ENCODE measurements at places on chromosomes 5 and 9.
A peak's percentile ranks its signal among the peaks of the same experiment; 100 is the strongest.

DNA sequence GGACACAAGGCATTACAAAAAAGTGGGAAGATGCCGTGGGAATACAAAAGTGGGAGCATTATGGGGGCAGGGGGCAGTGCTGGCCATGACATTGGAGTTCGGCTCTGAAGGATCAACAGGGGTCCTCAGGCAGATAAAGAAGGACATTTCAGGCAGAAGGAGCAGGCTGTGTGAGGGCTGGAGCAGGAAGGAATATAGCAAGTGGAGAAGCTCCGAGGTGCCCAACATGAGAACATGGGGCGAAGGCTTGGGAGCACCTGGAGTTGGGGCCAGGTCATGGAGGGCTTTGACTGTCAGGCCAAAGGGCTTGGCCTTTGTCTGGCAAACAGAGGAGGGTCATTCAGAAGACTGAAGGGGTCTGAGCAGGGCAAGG, 2.5 kb downstream of the B4GALT7 start:
- no peak for DNase-seq

DNA sequence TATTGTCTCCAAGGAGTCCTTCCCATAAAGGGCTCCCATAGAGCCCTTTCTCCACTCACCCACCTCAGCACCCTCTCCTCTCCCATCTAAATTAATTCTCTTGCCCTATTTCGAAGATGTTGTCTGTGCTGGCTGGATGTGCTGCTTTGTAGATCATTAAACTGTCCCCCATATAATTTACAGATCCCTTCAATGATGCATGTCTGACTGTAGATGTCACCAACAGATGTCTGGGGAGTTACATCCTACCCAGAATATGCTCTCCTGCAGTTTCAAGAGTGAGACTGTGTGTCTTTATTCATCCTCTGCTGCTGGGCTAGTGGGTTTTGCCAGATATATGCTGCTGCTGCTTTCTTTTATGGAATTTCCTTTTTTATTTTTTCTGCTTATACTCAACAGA, 351.2 kb downstream of the MLLT3 start:
- no peak for DNase-seq

GRCh38 chr9:95148208-95148520, 169.3 kb downstream of the FANCC start:
- no peak for DNase-seq

DNA sequence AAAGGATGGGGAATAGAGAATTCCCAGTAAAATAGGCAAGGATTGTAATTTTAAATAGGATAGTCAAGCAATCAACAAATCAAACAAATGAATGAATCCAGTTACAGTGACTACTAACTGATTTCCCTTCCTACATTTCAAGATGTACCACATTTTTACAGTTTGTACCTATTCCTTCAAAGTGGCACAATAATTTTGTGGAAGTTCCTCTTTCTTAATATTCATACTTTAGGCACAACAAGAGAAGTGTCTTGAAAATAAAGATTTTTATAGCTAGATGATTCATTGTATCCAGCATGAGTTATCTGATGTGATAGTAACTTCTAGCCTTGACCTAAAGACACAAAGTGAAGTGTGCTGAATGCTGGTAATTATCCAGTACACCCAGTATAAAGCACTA, 122.2 kb upstream of the ACOT12 start:
- no peak for DNase-seq

DNA sequence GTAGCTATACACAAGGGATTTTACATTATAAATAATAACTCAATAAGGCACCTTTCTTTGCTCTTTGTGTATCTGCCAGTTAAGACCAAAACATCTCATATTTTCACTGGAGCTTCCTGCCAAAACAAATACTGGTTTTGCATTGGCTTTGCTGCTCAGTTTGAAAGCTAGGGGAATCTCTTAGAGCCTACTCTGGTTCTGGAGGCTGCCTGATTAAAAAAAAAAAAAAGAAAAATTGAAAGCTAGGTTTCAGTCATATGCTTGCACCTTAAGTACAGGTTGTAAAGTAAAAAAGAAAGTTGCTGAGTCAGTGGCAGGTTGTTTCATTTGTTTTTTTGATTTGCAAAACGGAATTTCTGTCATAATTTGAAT, 2.3 kb downstream of the DENND4C start:
- DNase-seq, result peak; percentile 27

GRCh38 chr9:133604214-133604613, 5.0 kb downstream of the FAM163B start:
- no peak for DNase-seq

- DNase-seq, result no peak
Measured at GRCh38 chr9:84385386-84386040, 45.0 kb upstream of the SLC28A3 start.

- no peak for DNase-seq
Measured at GRCh38 chr5:57082441-57083067, 91.3 kb upstream of the GPBP1 start.

- DNase-seq, result no peak
Measured at GRCh38 chr5:138230261-138230660, 17.1 kb upstream of the CDC23 start.

DNA sequence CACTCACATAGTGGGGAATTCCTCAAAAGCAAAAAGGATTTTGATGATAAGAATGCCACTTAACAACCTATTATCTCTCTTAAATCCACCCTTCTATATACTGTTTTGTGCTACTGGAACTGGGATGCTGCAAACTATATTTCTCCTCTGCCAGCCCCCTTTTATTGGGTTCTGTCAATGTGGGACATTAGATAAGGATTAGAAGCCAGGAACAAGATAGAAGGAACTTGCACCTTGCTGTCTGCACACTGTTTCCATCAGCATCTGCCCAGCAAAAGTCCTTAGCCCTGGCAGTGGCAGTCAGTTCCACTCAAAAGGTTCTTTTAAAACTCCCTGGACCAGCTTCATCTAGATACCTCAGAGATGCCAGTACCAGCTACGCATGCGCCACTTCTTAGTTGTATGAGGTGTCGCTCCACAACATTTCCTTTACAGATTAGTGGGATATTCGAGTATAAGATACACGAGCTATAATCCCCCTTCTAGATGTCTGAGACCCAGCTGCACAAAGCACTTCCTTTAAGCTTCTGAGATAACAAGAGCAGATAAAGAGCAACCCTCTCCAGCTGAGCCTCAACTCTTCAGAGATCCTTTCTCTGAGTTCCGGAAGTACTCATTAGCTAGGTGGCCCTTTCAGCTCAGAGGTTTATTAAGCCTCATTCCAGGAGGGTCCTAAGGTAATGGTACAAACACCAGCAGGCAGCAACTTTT, 45.3 kb downstream of the CERT1 start:
- no peak for DNase-seq

GRCh38 chr5:127609011-127609410, 39.9 kb upstream of the CTXN3 start:
- no peak for DNase-seq

GRCh38 chr5:170450061-170450669, 53.7 kb upstream of the KCNIP1 start:
- DNase-seq, result no peak

GRCh38 chr5:57816108-57816507, 333.5 kb upstream of the ACTBL2 start:
- no peak for DNase-seq

- no peak for DNase-seq
Measured at GRCh38 chr5:16461782-16462181, 3.8 kb downstream of the ZNF622 start.

- DNase-seq, result no peak
Measured at GRCh38 chr5:168359820-168360460, 68.5 kb downstream of the WWC1 start.

DNA sequence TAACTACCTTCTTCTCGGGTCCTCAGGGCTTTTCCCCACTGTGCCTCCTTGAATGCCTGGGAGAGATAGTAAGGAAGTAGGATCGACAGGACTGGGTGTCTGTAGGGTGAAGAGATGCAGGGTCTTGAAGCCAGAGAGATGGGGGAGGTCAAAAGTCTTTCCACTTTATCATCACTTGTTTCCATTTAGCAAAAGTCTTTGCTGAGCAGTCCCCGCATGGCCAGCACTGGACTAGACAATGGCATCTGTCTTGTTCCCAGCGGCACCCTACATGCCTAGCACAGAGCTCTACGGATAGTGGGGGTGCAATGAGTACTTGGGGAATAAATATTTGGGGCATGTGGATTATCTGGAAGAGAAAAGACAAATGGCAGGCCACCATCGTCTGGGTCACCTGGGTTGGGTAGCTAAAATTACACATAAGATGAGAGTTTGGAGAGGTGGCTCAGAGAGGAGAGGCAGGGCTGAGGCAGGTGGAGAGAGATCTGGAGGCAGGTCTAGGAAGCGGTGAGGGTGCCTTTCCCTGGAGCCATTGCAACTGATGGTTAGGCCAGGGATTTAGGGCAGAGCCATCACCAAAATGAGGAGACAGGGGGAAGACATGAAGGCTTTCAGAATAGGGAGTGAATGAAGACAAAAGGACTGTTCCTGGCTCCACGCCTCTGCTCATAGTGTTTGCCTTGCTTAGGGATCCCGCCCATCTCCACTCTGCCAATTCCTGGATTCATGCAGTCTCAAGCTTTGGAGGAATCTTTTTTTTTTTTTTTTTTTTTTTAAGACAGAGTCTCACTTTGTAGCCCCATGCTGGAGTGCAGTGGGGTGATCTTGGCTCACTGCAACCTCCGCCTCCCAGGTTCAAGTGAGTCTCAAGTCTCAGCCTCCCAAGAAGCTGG, 250.8 kb upstream of the KLF4 start:
- DNase-seq, result no peak

DNA sequence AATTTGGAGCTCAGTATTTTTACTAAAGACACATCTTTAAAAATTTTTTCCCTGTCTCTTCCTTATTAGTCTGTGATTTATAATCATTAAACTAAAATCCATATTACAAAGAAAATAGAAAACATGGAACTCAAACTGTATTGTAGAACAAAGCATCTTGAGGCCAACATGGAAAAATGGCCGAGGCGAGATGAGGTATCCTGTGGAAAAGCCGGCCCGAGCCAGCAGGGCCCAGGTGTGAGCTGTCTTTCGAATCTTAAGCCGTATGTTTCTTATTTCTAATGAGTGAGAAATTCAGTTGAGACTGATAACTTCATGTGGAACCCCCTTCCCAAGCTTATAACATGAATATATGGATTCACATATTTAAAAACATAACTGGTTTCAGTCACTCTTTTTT, 170.4 kb upstream of the OTULINL start:
- DNase-seq, result no peak

- no peak for DNase-seq
Measured at GRCh38 chr9:6788162-6789016, 30.6 kb downstream of the KDM4C start.

DNA sequence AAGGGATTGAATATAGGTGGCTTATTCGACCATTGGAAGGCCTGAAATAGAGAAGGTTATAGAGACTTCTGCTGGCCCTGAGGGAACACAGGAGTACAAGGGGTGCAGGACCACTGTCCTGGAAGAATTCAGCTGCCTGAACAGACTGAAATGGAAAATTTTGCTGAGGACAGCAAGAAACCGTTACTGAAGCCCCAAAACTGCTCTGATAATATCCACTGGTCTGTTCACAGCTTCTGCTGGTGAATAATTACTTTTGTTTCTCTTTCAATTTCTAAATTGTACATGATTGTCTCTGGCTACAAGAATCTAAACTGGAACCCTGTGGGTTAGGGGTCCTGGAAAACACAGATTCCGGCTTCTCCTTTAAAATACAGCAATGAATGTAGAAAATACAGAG, 218.5 kb upstream of the CDH12 start:
- no peak for DNase-seq

- no peak for DNase-seq
Measured at GRCh38 chr5:42720251-42720650, 36.4 kb upstream of the CCDC152 start.

DNA sequence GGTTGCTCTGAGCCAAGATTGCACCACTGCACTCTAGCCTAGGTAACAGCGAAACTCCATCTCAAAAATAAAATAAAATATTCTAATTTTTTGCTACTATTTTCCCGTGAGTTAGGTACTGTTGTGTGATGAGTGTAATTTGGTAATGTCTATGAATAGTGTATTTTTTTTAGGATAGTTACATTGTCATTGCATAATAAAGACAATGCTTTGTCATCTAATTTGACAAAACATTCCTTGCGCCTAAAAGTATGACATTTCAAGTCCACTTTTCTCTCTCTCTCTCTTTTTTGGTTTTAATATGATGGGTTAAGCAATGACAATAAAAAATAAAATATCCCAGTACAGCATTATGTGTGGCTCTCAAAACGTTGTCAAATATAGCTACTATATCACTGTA, 29.3 kb downstream of the UBE2R2 start:
- no peak for DNase-seq

DNA sequence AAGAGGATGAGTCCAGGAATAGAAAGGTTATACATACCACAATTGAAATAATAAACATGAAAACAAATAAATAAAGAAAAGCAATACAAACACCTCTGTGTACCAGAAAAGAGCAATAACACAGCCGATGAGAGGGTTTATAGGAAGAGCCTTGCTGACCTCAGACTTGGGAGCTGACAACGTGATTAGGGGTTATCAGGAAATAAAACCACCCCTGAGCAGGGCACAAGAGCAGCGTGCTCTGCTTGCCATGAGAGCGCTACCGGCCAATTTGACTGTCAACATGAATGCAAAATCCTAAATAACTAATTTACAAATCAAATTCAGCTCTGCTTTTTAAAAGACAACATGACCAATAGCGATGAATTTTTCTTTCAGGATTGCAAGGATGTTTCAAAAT, 2.6 kb upstream of the FREM1 start:
- DNase-seq, result no peak

GRCh38 chr5:150085191-150085912, 1.0 kb downstream of the CSF1R start:
- DNase-seq, result no peak

DNA sequence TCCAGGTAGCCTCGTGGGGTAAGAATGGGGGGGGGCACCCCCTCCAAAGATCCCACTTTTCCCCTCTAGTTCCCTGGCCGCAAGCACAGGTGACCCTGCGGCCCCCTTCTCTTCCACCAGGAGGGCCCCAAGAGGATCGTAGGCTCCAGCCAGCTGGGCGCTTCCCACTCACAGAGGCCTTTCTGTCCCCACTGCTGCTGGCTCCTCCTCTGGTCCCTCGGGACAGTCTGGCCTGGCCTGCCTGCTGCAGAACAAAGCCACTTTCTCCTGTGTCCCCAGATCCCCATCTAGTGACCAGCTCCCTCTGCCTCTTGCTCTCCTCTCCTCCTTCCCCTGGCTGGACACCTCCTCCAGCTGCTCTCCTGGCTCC, 534 bp upstream of the SAPCD2 start:
- DNase-seq, result no peak

GRCh38 chr9:114335745-114336144, 6.1 kb downstream of the ORM2 start:
- no peak for DNase-seq

- no peak for DNase-seq
Measured at GRCh38 chr9:14522627-14523379, 170.4 kb downstream of the ZDHHC21 start.

DNA sequence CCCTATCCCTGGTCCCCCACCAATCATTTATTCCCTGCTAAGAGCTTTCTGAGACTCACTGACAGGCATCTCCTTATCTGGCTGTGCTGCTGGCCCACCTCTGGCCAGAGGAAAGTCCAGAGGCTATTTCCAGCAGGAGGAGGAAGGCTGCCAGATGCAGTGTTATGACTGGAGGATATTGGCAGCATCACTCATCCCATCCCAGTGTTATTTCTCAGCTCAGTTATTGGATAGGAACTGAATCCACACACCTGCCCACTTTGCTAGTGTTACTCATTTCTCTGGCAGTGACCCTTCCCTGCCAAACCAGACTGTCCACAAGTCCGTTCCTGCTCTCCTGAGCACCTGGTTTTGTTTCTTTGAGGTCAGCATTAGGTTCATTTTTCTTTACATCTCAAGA, 228.2 kb downstream of the GRIA1 start:
- no peak for DNase-seq

GRCh38 chr9:120416781-120417427, 163.1 kb downstream of the CDK5RAP2 start:
- DNase-seq, result no peak

Measured in CD8-positive, alpha-beta T cell (primary cell).